NCI-H1930 (cell line): ENCODE measurements at places on chromosomes 11 and 22.

GRCh38 chr11:102462610-102463009 is 10.0 kb upstream of the TMEM123 start:
- DNase-seq, result no peak

DNA sequence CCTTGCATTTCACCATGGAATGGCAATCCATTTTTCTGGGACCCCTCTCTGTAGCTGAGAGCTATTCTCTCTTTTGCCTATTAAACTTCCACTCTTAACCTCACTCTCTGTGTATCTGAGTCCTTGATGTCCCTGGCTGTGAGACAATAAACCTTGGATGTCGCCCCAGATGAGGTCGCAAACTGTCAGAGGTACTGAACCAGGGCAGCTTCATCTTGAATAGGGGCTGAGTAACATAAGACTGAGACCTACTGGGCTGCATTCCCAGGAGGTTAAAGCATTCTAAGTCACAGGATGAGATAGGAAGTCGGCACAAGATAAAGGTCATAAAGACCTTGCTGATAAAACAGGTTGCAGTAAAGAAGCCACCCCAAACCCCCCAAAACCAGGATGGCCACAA is 68.0 kb downstream of the RSF1 start:
- DNase-seq, result no peak

- DNase-seq, result no peak
These were observed 45.5 kb upstream of the GLYATL1B start for GRCh38 chr11:59040607-59041006.

DNA sequence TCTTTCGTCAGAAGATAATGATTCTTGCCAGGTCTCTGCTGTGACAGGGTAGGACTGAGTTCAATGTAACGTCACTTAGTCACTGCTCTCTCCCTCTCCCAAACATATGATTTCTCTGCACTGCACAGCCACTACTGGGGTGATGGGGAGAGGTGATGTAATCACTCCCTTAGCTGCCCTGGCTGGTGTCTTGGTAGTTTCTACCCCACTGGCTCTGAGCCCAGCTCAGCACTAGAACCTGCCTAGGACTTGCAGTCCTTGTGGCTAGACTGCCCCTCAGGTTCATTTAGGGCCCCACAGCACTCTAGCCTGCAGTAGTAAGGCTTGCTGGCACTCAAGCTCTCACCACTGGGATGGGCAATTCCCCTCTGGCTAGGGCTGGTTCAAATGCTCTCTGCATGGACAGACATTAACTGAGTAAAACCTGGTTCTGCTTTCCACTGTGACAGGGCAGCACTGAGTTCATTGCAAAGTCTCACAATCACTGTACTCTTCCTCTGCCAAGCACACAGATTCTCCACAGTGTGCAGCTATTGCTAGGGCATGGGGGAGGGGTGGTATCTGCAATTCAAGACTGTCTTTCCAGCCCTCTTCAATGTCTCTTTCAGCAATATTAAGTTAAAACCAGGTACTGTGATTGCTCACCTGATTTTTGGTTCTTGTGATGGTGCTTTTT is 571.4 kb upstream of the FAT3 start:
- DNase-seq, result no peak

DNA sequence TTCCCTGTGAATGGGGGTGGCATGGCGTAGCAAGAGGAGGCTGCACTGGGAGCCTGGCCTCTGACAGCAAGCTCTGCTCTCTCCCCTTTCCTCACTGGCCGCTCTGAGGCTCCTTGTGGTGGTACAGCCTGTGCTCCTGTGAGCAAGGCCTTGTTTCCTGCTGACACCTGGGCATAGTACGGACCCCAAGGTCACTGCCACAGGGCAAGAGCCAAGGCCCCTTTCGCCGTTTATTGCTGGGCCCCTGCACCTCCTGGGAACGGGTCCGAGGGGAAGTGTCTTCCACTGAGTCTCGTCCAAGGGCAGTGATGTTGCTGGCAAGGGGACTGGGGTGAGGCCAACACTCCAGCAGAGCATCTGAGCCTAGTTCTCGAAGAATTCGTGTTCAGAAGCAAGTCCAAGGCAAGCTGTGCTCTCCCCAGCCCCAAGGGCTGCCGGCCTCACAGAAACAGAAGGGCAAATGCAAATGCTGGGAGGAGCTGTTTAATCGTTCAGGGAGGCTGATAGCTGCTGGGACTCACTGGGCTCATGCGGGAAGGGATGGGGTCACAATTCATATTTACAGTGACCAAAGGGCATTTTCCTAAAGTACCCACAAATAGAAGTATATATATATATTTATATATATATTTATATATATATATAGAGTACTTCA is 15.9 kb upstream of the TTLL12 start:
- DNase-seq, result no peak

- no peak for DNase-seq
These were observed 168.2 kb upstream of the PDGFD start for GRCh38 chr11:104332110-104332509.

GRCh38 chr22:49104434-49104833 is 723.2 kb downstream of the BRD1 start:
- no peak for DNase-seq

- DNase-seq, result no peak
These were observed 1157.5 kb upstream of the RAG2 start for GRCh38 chr11:37755521-37755920.

- no peak for DNase-seq
These were observed 554.6 kb upstream of the ANO3 start for GRCh38 chr11:25777343-25777742.

DNA sequence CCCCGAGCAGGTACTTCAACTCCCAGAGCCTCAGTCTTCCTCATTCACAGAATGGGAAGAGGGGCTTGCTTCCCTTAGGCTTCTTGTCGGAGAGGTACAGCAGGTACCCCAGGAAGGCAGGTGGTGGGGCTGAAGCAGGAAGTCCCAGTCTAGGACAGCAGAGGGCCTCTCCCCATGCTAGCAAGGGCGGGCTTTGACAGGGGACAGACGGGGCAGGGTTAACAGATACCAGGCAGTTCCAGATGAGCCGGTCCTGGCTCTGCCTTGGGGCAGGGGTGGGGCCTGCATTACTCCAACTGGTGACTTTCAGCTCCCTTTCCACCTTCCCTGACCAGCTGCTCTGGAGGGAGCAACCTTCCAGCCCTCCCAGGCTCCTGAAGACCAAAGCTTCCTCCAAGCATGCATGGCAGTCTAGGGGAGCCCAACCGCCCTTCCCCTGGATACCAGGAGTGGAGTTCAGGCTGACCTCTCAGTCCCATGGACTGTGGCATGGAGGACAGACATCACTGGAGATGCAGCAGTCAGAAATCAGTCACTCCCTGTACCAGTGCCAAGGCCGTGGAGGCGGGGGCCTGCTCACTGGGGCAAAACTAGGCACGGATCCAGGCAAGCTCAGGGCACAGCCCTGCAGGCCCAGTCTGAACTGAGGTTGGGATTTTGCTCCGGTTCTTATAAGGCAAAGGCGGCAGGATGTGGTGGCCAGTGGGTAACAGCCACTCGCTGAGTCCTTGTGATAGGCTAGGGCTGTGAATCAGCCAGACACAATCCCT is 60.5 kb downstream of the NAT10 start:
- no peak for DNase-seq

GRCh38 chr11:60731586-60731985 is 7.1 kb downstream of the MS4A18 start:
- DNase-seq, result no peak

DNA sequence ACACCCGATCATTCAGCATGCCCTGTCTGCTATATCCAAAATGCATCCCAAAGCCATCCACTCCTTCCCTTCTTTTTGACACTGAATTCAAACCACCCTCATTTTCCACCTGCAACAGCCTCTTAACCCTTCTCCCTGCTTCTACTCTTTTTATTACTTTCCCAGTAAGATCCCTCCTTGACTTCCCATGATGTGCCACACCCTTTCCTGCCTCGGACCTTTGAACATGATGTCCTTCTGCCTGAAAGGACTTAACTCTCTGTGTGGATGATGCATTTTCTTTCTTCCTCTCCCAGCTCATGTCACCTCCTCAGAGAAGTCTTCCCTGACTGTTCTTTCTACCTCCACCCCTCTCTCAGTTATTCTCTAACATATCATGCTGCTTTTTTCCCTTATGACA is 36.5 kb downstream of the HTR3A start:
- DNase-seq, result no peak

GRCh38 chr11:9396310-9396709 is 11.9 kb downstream of the IPO7 start:
- DNase-seq, result no peak

GRCh38 chr22:42515896-42516295 is 3.7 kb downstream of the RRP7A start:
- no peak for DNase-seq

- no peak for DNase-seq
These were observed 317.7 kb upstream of the CTSC start for GRCh38 chr11:88655196-88655595.

DNA sequence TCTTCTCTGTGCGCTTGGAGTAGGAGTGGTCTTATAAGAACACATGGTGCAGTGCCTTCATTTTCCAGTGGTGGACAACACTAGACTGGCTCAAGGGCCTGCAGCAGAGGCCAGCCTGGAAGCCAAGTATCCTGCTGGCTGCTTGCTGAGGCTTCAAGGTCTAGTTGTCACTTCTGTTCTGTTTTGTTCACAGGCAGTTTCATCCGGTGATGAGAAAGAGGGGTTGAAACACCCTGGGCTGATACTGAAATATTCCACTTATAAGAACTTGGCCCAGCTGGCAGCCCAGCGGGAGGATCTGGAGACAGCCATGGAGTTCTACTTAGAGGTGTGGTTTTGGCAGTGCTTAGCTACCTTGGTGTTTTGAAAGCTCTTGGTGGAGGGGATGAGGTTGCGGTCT is 29.8 kb downstream of the CABIN1 start:
- DNase-seq, result no peak

GRCh38 chr11:124739479-124740276 is at the start of gene NRGN:
TSS of gene NRGN (plus strand) at chr11:124739942. CDS start at chr11:124740085, 143 bp downstream.
- DNase-seq, result peak; percentile 88

GRCh38 chr11:29005401-29005980 is 897.3 kb downstream of the METTL15 start:
- DNase-seq, result no peak

GRCh38 chr22:19169002-19169946 is 9.3 kb downstream of the SLC25A1 start:
- no peak for DNase-seq

- DNase-seq, result no peak
These were observed 3.2 kb upstream of the TBX1 start for GRCh38 chr22:19757140-19757984.

DNA sequence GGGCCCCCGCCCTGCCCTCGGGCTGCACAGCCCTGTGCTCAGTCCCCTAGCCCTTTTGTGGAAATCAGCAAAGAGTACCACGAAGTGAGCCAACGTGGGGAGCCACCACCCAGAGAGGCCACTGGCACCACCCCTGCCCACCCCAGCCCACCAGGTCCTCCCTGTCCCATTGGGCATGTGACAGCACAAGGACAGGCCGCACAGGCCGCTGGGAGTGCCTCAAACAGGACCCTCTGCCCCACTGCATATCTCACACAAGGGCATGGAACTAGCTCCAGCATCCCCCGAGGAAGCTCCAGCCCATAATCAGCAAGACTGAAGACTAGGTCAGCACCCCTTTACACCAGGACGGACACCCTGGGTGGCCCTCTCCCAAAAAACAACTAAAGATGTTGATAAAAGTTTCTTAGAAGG is 29.7 kb downstream of the GNB1L start:
- DNase-seq, result no peak

DNA sequence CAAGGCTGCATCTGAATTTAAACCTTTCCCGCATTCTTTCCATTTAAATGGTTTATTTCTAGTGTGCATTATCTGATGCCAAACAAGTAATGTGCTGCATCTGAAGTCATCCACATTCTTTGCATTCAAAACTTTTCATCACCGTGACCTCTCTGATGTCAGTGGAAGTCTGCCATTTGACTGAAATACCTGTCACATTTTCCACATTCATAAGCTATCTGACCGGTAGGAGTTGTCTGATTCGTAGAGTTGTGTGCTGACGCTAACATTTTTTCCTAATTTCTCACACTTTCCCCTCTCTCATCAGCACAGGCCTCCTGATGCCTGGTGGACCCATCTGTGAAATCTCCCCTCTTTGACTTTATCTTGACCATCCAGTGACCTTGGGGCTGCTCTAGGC is 79.9 kb upstream of the BARX2 start:
- DNase-seq, result no peak

GRCh38 chr11:7892840-7893254 is 38.2 kb downstream of the OR10A6 start:
- DNase-seq, result peak; percentile 56

- DNase-seq, result no peak
These were observed 51.4 kb downstream of the JAM3 start for GRCh38 chr11:134120143-134120850.

GRCh38 chr11:121037016-121037415 is 13.1 kb downstream of the TBCEL start:
- DNase-seq, result no peak

DNA sequence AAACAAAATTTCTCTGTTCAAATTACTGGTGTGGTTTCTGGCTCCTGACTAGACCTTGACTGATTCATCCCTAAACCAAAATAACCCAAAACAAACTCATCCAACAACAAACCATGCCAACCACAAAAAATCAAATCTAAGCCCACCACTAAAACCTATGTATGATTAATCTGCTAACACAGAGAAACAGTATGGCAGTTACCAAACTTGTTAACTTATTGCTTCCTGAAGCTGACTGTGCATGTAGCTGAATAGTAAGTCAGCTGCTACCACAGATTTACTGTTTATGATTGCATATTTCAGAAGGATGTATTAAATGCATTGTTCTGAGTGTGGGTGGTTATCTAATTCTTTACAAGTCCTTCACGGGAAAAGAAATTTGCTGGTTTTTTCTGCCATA is 231.1 kb downstream of the SWAP70 start:
- no peak for DNase-seq

DNA sequence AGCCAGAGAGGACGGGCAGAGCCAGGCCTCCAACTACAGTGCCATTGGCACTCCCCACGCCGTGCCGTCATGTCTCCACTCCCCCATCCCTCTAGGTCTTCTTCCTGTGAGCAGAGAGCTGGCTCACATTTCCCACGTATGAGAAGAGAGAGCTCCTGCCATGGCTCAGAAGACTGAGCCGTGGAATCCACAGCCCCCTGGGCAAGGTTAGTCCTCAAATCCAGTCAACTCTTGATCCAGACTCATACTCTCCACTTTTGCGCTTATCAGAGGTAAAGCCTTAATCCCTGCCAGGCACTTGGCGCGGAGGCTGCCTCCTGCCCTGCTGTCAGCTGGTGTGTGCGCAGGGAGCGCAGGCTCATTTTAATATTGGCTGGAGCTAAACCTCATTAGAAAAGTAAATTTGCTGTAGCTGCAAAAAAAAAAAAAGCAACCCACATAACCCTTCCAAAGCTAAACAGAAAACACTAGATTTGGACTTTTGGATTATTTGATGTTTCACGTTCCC is 4.7 kb downstream of the B3GAT1 start:
- DNase-seq, result no peak
